ENCODE measurements at places on chromosomes 3 and 15.

DNA sequence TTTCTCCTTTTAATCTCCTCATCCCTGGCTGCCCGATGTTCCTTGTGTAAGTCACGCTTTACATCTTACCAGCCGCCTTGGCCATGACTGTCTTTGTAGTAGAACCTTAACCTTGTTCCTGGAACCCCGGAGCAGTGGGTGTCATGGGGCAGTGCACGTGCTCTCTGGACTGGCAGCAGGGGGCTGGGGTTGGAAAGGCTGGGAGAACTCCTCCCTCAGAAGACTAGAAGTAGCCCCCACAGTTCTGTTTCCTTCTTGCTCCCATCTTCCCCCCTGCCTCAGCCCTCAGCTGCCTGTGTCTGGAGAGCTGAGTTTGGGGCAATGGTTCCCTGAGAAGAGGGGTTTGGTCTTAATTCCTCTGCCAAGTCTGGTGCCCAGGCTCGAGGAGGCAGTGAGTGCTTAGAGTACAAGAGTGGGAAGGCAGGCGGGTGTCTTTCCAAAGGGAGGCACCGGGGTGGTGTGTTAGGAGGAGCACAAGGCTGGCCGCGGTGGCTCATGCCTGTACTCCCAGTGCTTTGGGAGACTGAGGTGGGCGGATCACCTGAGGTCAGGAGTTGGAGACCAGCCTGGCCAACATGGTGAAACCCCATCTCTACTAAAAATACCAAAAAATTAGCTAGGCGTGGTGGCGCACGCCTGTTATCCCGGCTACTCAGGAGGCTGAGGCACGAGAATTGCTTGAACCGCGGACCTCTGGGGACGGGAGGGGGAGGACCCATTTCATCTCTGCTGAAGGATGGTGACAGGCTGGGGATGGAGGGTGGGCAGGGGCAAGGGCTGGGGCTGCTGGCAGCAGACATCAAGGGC is 100.4 kb downstream of the VGLL4 start:
- DNase-seq: no peak

DNA sequence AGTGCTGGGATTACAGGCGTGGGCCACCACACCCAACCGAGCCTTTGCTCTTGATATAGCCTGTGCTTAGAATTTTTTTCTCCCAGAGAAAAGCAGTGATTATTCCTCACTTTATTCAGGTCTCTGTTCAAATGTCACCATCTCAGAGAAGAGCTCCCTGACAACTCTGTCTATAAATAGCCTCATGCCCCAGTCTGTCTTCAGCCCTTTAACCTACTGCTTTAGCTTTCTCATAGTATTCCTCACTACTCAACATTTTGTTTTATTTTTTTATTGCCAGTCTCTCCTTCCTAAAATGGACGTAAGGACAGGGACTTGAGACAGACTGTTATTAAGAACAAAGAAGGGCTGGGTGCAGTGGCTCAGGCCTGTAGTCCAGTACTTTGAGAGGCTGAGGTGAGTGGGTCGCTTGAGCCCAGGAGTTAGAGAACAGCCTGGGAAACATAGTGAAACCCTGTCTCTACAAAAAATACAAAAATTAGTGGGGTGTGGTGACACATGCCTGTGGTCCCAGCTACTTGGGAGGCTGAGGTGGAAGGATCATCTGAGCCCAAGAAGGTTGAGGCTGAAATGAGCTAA is 78.7 kb upstream of the TTBK2 start:
- DNase-seq: no peak

DNA sequence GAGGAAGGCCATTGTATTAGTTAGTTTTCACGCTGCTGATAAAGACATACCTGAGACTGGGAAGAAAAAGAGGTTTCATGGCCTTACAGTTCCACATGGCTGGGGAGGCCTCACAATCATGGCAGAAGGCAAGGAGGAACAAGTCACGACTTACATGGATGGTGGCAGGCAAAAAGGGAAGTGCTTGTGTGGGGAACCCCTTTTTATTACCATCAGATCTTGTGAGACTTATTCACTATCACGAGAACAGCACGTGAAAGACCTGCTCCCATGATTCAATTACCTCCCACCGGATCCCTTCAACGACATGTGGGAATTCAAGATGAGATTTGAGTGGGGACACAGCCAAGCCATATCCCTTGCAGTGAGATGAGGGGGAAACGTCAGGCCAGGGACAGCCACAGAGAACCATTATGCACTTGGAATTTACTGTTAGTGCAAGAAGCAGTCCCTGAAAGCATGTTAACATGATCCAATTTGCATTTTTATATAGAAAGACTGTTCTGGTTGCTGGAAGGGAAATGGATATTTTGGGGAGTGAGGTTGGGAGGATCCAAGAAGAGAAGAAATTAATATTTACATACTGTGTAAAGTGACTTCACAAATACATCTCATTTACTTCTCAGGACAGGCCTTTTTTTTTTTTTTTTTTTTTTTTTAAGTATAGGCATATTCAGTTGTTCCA is 87.1 kb downstream of the ARNT2 start:
- DNase-seq: no peak

DNA sequence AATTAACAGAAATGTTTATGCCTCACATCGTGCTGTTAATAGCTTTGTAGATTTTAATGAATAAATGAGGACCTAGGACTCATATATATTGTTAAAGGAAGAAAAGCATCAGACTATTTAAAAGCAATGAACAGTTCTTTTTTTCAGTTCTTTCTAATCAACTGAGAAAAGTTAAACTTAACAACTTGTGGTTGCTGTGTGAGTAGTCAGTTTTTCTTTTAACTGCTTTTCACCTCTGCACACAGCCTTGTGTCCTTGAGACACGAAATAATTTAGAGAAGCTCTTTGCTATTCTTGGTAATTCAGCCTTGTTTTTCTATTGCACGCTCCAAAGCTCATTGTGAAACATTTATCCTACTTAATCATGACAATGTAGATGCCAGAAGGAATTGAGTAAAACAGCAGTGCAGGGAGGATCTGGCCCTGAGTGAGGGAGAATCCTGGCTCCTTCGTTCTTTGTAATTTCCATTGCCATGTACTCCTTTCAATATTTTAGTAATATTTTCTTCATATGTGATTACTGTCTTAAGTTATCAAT is 499.0 kb downstream of the PYDC2 start:
- DNase-seq: no peak

DNA sequence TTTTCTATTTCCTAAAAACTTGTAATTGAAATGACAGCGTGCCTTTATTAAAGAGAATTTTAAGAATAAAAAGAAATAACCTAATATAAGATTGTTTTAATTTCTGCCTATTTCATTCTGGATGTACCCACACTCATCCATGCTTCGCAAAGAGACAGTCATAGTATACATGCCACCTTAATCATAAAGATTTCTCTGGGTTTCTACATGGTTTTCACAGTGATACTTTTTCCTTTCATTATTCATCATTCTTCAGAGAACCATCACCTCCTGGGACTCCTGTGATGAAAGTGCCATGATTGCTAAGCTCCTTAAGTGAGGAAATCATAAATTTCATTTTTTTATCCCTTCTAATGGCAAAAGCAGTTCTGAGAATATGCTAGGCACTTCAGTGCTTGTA is 4.3 kb upstream of the CCR8 start:
- no peak for DNase-seq

DNA sequence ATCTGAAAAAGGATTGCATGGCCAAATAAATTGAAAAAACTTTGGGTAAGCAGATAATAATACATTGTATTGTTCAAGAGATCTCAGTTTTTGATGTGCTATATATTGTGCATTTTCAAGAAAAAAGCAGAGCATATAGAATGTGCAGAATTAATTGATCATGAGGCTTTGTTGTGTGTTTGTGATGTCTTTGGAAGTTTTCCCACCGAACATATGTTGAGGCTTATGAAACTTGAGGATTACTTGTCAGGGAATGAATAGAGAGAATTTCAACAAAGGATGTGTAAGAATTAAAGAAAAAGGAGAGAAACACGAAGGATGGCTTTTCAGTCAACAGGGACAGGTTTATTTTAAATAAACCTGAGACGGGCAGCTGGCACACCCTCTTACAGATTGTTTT is 232.5 kb upstream of the POU1F1 start:
- DNase-seq: no peak

GRCh38 chr3:45932112-45932511 is 11.2 kb upstream of the CXCR6 start:
- DNase-seq: no peak
